Stimulated activated CD8-positive, alpha-beta memory T cell treated with anti-CD3 and anti-CD28 coated beads, Interleukin-4, amount 100 ng/mL, for 4 hours (primary cell): ENCODE measurements at places on chromosomes 4 and X.
A peak's percentile ranks its signal among the peaks of the same experiment; 100 is the strongest.

- DNase-seq = no peak
Observed at GRCh38 chrX:67892401-67892800, 348.6 kb downstream of the AR start.

GRCh38 chr4:99264927-99265326, 25.9 kb downstream of the ADH1A start:
- DNase-seq = no peak

DNA sequence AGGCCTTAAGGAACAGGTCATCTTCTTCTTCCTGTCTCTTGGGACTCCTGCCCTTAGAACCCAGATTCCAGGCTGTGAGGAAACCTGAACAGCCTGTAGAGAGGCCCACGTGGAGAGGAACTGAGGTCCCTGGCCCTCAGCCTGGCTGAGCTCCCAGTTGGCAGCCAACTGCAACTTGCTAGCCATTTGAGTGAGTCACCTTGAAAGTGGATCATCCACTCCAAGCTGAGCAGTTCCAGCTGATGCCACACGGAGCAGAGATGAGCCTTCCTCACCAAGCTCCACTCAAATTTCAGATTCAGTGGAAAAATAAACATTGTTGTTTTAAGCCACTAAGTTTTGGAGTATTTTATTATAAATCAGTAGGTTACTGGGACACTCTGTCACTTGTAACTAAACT, 392.5 kb downstream of the BCOR start:
- no peak for DNase-seq

DNA sequence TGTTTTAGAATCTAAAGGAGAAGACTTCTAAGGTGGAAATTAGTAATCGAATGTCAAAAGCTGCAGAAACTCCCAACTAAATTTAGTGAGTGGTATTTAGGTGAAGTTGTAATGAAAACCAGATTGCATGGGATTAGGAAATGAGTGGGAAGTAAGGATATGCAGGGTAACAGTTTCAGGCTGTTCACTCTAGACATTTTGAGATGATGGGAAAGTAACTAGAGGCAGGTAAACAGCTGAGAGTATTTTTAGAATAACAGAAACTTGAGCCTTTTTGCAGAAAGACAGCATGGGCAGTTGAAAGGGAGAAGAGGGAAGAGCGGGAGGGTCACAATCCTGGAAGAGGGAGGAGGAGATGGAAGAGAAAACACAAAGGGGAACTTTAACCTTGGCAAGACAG, 12.7 kb downstream of the SPRY1 start:
- DNase-seq = no peak

DNA sequence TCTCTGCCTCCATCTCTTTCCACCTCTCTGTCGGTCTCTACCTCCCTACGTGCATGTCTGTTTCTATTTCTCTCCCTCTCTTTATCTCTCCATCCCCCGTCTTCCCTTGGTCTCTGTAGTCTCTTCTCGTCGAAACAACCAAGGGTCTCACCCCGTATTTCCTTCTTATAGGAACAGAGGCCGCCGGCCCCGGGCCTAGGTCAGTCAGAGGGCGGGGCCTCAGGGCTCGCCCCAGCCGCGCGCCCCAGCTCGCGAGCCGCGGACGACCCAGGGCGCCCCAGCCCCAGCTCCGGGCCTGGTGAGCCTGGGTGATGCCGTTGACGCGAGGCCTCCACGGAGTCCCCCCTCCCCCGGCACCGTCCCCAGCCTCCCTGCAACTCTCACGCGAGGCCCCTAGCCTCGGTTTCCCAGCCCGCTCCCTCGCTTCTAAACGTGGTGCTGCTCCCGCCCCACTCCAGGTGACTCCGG, 6.6 kb downstream of the TIMM17B start:
- no peak for DNase-seq

DNA sequence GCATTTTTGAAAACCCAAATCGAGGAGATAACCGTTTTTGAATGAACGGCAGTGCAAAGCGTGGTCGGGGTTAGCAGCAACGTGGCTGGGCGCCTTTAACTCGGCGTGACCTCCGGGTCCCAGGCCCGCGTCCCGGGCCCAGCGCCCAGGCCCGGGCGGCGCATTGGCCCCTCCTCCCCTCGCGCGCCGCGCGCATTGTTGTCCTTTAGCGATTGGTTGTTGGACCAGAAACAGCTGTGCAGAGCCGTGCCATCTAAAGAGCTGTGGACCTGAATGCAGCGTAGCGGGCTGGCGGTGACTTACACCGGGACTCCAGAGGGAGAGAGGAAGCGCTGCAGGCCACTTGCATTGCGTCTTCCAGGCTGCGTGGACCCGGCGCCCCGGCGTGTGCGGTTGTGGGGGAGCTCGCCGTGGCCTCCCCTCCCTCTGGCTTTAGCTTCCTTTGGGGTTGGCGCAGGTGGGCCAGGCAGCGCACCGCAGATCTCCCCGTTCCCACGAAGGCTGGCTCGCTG, at the start of gene STOX2:
Gene STOX2 (plus strand): TSS at position 227 of the 512 bp plus-strand sequence. CDS start 1,484 bp downstream, outside the sequence.
- no peak for DNase-seq

GRCh38 chr4:152998861-152999260, 62.7 kb downstream of the FHDC1 start:
- no peak for DNase-seq

DNA sequence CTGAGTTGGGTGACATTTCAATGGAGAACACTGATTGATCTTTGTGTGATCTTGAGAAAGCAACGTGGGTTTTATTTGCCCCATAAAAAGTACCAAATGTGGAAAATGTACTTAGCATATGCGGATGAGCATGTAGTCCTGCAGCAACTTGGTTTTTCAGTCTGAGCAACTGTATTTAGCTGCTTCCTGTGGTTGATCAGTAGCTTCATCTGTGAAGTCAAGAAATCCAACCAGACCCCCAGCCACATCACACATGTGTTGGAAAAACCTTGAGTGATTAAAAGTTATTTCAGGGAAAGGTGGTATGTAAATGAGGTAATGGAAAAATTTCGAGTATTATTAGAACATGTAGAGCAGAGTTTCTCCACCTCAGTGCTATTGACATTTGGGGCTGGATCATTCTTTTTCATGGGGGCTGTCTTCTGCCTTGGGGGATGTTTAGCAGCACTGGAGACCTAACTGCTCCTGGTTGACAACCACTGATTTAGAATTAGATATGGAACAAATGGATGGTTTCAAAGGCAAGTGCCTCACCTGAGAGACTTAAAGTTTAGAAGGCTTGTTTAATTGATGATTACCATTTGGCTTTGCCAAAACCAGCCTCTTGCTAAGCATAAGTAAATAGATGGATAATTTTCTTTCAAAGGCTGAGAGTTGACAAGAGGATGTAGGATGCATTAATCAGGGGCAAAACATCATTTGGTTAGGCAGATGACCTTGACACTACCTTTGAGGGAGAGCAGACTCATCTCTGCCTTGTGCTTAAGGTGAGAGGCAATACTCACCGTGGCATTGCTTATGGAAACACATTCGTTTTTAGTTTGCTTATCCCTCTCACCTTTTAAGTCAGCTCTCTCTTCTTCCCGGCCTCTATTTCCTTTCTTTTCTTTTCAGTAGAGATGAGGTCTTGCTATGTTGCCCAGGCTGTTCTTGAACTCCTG, 193.0 kb upstream of the RPS6KA3 start:
- DNase-seq = no peak

DNA sequence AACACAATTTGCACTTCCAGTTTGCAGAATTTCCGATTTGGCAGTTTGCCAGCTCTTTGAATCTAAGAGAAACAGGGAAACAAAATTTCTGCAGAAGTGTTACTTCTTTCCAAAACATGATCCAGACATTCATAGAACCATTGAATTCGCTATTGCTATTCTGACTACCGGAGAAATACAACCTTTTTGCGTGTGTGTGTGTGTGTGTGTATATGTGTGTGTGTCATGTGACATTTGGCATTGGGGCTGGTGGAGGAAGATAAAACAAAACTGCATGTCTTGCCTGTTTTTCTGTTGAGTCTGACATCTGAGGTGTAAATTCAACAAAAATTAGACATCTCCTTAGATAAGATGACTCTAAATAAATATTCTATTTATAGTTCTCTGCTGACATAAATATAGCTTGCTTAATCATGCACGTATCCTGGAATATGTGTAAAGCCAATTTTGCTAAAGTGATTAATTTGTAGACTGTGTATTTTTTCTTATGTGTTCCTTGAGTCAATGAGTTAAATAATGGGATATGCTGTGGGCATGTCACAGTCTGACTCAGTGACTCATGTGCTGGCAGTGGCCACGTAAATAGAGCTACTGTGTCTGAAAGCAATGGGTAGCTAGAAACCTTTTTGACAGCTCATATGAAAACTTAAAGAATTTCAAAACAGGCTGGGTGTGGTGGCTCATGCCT, 98.9 kb downstream of the HPGD start:
- no peak for DNase-seq

GRCh38 chrX:68571610-68572311, 72.9 kb downstream of the YIPF6 start:
- DNase-seq = no peak

DNA sequence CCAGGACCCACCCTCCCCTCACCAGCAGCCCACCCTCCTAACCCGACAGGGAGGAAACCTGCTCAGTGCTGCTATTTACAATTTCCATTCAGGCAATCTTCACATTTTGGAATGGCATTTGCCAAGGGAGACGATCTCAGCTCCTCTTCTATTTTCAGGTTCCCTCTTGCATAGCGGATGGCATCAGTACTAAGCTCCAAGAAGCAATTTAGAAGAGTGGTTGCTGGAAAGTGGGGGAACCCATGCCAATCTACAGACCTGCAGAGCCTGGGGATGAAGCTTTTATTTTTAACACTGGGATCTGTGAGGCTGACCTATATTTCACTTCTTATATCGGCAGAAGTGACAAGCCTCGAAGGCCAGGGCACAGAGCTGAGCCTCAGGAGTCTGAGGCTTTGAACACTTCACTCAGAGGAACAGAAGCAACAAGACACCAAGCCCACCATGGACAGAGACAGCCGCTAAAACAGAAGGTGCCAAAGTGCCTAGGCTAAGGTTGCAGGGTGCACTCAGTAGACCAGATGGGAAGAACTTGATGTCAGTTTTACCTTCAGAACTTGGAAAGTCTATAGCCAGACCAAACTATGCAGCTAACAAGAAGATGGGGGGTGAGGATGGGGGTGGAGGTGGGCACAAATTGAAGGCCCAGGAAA, 44.0 kb downstream of the SCD5 start:
- DNase-seq = no peak

DNA sequence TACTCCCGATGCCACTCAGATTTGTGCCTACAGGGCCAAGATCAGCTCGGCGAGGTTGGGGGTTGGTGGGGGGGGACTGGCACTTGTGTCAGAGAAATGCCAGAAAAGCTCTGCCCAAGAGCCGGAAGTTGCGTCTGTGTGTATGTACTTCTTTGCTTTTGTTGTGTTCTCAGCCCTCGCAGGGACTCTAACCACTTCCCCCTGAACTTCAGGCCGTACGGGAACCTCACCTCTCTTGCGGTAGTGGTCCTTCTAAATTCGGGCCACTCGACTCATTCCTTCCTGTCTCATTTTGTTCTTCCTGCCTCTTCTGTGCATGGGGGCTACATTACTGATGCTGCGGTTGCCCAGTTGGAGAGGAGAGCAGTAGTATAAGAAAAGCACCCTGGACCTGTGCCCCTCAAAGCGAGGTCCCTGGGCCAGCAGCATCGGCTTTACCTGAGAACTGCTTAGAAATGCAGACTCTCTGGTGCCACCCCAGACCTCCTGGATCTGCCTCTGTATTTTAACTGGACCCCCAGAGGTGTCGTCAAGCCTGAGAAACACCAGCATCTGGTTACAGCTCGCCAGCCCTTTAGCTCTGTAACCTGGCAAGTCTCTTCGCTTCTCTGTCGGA, 146.3 kb upstream of the RPS6KA3 start:
- peak; percentile 6 for DNase-seq

DNA sequence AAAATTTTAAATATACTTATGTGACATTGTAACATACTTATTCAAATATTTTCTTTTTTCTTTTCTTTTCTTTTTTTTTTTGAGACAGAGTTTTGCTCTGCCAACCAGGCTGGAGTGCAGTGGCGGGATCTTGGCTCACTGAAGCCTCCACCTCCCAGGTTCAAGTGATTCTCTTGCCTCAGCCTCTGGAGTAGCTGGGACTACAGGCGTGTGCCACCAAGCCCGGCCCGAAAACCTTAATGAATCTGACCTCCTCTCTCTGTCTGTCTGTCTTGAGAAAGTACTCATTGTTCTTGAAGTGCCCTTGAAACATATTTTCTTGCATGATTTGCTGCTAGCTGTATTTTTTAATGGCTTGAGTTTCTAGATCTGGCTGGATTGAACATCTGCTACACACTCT, 136.8 kb downstream of the ANAPC4 start:
- DNase-seq = no peak

- no peak for DNase-seq
Observed at GRCh38 chrX:24148121-24148520, 1.4 kb upstream of the ZFX start.

GRCh38 chrX:155001873-155002272, 20.6 kb downstream of the F8 start:
- no peak for DNase-seq

DNA sequence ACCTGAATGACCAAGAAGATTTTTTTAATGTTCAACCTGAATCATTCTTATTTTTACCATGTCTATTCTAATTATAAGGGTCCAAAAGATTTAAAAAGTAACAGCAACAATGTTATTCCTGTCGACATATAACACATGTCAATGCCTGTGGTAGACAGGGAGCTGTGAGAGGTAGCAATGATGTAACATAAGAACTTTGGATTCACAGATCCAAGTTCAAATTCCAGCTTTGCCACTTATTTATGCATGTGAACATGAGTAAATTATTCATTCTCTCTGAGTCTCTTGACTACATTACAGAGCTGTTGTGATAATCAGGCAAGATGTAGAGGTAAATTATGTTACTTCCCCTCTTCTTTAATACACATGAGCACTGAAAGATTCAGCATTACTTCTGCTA, 54.5 kb downstream of the KLHL8 start:
- DNase-seq = no peak

DNA sequence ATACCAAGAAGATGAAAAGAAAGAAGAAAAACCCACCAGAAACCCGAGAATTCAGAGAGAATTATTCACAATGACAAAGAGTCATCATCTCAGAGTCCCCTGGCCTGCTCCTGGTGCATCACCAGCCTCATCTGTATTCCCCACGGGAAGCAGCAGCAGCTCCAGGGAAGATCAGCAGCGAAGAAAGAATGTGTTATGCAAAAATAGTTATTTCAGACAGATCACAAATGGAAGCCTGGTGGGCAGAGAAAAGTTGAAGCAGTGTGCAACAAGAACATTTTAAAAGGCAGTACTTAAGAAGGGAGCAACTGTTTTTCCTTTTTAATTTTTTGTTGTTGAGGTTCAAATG, 189.2 kb downstream of the PPP3CA start:
- DNase-seq = no peak

DNA sequence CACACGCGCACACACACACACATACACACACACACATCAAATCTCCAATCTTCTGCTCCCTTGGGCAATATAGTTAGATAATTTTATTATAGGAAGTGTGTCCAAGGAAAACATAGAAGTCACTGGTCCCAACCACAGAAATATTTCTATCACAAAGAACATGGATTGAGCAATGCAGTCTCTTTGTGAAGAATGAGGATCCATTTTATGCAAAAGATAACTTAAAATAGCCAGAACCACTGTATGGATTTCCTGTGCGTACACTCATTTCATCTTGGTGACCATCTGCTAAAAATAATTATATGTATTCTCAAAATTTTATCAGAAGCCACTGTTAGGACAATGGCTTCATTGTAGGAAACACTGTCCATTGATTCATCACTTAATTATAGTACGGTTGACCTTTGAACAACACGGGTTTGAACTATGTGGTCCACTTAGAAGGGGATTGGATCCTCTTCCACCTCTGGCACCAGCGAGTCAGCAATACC, 169.6 kb upstream of the MXRA5 start:
- DNase-seq = no peak

GRCh38 chrX:65300104-65300809, 234.3 kb downstream of the LAS1L start:
- DNase-seq = no peak

GRCh38 chr4:40918330-40918729, 168.6 kb downstream of the NSUN7 start:
- DNase-seq = no peak
